Smooth muscle cell of the coronary artery (primary cell): ENCODE measurements at places on chromosomes 4 and X. TPM values are rescaled to one million over a fixed set of nuclear protein-coding genes. Genes with fewer than 3 reads are reported as not detected.

The MAGEB2 gene
- total RNA-seq = not detected in 2 replicates

The TMEM271 gene
- total RNA-seq = not detected in 2 replicates

The RNF175 gene
- 0.12 TPM in 1 of 2 replicates, not detected in the other for total RNA-seq

The COL4A5 gene
- 4.4 and 62.7 TPM in 2 replicates for total RNA-seq

The CWH43 gene
- total RNA-seq = not detected in 2 replicates

The ALPK1 gene
- 11.6 and 14.6 TPM in 2 replicates for total RNA-seq

The RHOXF2 gene
- not detected in 2 replicates for total RNA-seq

The RAB28 gene
- 6.0 and 9.7 TPM in 2 replicates for total RNA-seq

The PRRG1 gene
- total RNA-seq = 2.2 and 14.5 TPM in 2 replicates

The NPY1R gene
- total RNA-seq = under 0.01 and 0.12 TPM in 2 replicates

The PORCN gene
- 9.8 and 17.6 TPM in 2 replicates for total RNA-seq

The KLHL13 gene
- total RNA-seq = 2.1 and 48.4 TPM in 2 replicates

The TMSB15C gene
- 0.35 and 3.1 TPM in 2 replicates for total RNA-seq

The PRDM8 gene
- total RNA-seq = 1.4 and 2.2 TPM in 2 replicates

The CDKL2 gene
- total RNA-seq = 0.15 and 1.8 TPM in 2 replicates

The TMEM154 gene
- 0.47 and 0.53 TPM in 2 replicates for total RNA-seq

The WNK3 gene
- 0.15 and 0.23 TPM in 2 replicates for total RNA-seq

The TSR2 gene
- total RNA-seq = 15.5 and 21.4 TPM in 2 replicates

The GC gene
- total RNA-seq = not detected in 2 replicates

The MAGEC1 gene
- total RNA-seq = not detected in 2 replicates

The PSAPL1 gene
- total RNA-seq = not detected in 2 replicates

The GABRB1 gene
- 0.08 TPM in 1 of 2 replicates, not detected in the other for total RNA-seq

The FAM53A gene
- total RNA-seq = 0.23 and 1.5 TPM in 2 replicates

The VCX3A gene
- total RNA-seq = not detected in 2 replicates

The P2RY4 gene
- under 0.01 TPM in 1 of 2 replicates, not detected in the other for total RNA-seq

The PDE5A gene
- 2.7 and 42.3 TPM in 2 replicates for total RNA-seq

The SUPT20HL1 gene
- total RNA-seq = under 0.01 TPM in 1 of 2 replicates, not detected in the other

The GABRE gene
- total RNA-seq = 13.9 and 22.9 TPM in 2 replicates

The ADH7 gene
- 0.70 TPM in 1 of 2 replicates, not detected in the other for total RNA-seq

The GAGE2A gene
- total RNA-seq = not detected in 2 replicates

The DOCK11 gene
- 14.2 and 16.5 TPM in 2 replicates for total RNA-seq

The CTSO gene
- 6.5 and 15.4 TPM in 2 replicates for total RNA-seq

The F8A2 gene
- not detected in 2 replicates for total RNA-seq

The PPBP gene
- total RNA-seq = not detected in 2 replicates

The LRIT3 gene
- total RNA-seq = not detected in 2 replicates

The NDP gene
- 1.2 and 1.7 TPM in 2 replicates for total RNA-seq

The RP2 gene
- total RNA-seq = 9.0 and 14.4 TPM in 2 replicates

The NHS gene
- total RNA-seq = 0.94 and 3.4 TPM in 2 replicates

The DEFB131A gene
- total RNA-seq = not detected in 2 replicates

The BBS12 gene
- total RNA-seq = 4.1 and 6.0 TPM in 2 replicates

The ARMCX1 gene
- total RNA-seq = 42.5 and 57.7 TPM in 2 replicates

The HMX1 gene
- total RNA-seq = not detected in 2 replicates

The ADAM29 gene
- not detected in 2 replicates for total RNA-seq

The NXF2 gene
- not detected in 2 replicates for total RNA-seq

The CA5B gene
- total RNA-seq = 3.2 and 8.9 TPM in 2 replicates

The H2AZ1 gene
- 78.4 and 194 TPM in 2 replicates for total RNA-seq

The SOX3 gene
- not detected in 2 replicates for total RNA-seq

The SSX4B gene
- total RNA-seq = not detected in 2 replicates

The CXCL8 gene
- 214 TPM in 1 of 2 replicates, not detected in the other for total RNA-seq

The GPR173 gene
- 1.4 and 4.2 TPM in 2 replicates for total RNA-seq

The AFM gene
- not detected in 2 replicates for total RNA-seq

The KIAA1210 gene
- total RNA-seq = not detected in 2 replicates
